ENCODE measurements at places on chromosomes 1 and 21. TPM values are rescaled to one million over a fixed set of nuclear protein-coding genes. Genes with fewer than 3 reads are reported as not detected.

DNA sequence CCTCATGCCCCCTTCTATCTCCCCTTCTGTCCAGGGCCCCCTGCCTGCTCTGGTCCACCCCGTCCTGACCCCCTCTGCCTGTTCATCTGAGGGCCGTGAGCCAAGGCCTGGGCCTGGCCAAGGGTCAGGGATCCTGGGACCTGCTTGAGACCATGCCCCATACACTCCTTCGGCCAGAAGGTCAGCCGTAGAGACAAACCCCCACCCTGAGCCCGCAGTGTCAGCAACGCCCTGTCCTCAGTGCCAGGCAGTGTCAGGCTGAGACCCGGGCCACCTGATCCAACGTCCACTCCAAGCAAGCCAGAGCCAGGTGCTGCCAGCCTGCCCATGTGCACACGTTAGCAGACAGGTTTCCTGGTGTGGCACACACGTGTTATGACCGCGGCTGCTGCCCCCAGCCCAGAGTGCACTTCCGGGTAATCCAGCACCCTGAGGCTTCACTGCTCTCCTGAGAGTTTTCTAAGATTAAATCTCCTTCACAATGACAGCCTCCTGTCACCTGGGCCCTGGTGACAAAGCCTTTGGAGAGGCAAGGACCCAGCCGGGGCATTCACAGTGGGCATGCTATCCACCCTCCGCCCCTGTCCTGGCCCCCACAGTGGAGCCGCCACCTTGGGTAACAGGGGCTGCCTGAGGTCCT is 10.1 kb upstream of the SAMD11 start:
- no peak for DNase-seq

DNA sequence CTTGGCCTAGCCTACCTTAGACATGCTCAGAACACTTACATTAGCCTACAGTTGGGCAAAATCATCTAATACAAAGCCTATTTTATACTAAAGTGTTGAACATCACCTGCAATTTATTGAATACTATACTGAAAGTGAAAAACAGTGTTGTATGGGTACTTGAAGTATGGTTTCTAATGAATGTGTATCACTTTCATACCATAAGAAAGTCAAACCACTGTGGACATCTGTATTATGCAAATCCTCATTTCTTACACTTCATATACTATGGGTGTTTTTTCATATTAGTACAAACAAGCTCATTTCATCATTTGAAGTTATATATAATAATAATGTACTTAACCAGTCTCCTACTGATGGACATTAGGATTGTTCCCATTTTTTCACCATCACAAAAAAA is 41.2 kb downstream of the TDRD5 start:
- no peak for DNase-seq

- no peak for DNase-seq
Observed at GRCh38 chr1:27471477-27471876, 18.5 kb downstream of the WASF2 start.

DNA sequence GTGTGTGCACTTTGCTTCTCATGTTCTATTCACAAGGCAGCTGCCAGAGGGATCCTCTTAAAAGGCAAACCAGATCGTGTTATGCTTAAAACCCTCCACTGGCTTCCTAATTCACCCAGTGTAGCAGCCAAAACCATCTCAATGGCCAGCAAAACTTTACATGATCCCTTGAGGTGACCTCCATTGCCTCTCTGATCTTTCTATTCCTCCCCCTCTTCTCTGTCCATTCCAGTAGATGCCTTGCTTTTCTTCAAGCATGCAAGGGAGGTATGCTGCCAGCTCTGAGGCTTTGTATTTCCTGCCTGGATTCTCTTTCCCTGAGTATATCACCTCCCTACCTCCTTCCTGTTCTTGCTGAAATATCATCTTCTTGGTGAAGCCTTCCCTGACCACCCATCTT is 93.2 kb upstream of the KCNK2 start:
- DNase-seq = no peak

Gene PROX1
- total RNA-seq = 2.5 TPM
